Activated CD8-positive, alpha-beta memory T cell treated with anti-CD3 and anti-CD28 coated beads, Interleukin-2, amount 10 ng/mL, durations not matched to agents 7 days and 5 days (primary cell): ENCODE measurements at places on chromosomes 12 and 14.

DNA sequence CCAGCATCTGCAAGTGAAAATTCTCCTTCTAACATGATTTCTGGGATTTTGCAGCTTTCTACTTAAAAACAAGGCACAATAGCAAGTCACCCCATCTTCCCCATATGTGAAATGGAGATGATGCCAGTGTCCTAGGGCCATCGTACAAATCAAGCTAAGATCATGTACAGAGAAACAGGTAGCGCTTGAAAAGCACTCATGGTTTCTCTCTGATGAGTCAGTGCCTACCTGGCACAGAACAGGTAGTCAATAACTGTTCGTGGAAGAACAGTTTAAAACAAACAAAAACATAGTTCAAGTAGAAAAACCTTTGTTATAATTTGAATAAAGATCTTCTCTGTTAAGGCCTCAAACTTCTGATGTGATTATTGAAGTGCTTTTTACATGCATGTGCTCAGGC is 46.9 kb downstream of the RAD52 start:
- DNase-seq = no peak

DNA sequence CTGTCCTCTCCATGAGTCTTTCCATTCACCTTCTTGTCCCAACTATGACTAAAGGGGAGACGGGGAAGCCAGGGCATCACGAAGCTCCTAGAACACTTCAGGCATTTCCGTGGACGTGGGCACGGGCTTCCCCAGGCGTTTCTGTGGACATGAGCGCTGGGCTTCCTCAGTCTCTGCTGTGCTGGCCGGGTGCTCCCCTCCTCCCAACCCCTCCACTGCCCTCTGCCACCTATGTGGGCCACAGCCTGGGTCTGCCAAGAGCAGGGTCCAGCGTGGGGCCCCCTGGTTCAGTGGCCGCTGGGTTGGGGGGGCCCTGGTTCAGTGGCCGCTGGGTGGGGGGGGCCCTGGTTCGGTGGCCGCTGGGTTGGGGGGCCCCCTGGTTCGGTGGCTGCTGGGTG is 14.8 kb downstream of the HIP1R start:
- DNase-seq = no peak

DNA sequence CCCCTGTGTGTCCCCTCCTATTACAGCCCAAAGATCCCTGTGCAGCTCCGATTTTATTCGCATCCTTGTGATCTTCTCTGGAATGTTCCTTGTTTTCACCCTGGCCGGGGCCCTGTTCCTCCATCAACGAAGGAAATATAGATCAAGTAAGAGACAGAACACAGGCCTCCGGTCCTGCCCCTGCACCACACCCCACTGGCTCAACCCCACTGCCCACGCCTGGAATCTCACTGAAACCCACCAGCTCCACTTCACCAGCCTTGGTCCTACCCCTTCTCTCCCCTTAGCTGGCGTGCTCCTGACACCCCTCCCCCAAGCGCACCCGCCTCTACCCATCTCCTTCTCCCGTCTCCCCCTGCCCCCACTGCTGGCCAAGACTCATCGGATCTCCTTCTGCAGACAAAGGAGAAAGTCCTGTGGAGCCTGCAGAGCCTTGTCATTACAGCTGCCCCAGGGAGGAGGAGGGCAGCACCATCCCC is 934 bp upstream of the TAPBPL start:
- no peak for DNase-seq

DNA sequence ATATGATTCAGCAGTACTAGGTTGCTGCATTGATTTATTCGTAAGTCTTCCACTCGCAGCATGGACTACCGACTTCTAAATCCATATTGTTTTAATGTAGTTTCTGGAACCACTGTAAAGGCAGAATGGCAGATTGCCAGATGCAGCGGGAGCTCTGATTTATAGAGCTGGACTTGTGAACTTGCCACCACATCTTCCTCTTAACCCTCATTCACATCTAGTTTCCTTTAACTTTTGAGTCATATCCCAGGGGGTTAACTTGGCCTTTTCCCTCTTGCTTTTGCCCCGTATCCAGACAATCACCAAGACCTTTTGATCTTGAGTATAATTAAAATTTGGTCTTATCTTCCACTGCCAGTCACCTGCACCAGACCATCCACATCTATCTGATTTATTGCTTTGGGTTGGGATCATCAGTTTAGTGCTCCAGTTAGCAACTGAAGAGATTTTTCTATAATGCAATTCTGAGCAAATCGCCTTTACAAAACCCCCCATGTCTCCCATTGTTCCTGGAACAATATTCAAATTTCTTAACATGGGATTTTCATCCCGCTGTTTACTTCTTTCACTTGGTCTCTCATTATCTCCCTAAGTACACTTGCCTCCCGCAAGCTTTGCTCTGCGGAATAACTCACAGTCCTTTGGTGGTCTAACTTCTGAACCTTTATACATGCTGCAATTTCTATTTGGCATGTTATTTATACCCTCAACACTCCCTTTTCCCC is 130.5 kb downstream of the ACSS3 start:
- no peak for DNase-seq

DNA sequence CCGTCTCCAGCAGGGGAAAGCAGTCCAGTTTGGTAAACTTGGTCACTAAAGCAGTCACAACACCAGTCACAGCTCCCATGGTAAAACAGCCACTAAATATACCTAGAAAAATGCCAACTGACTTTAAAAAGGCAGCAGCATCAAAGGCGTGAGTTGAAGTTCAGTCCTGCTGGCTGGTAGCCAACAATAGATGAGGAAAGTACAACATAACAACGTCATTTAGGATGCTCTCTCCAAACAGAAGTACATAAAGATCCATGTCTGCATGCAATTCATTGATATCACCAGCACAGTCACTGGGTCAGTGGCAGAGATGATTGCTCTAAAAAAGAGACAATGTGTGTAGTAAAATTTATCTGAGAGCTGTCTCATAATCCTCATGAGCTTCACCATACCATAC is 59.3 kb upstream of the TMPO start:
- peak; percentile 3 for DNase-seq

GRCh38 chr12:124109760-124110159 is 136.7 kb downstream of the ZNF664 start:
- DNase-seq = peak; percentile 52

- DNase-seq = no peak
Measured at GRCh38 chr12:128133321-128134073, 133.5 kb upstream of the TMEM132C start.

GRCh38 chr14:55129428-55130195 is 560 bp downstream of the LGALS3 start:
- peak; percentile 77 for DNase-seq

GRCh38 chr12:75471902-75472890 is 8.4 kb upstream of the GLIPR1 start:
- no peak for DNase-seq

DNA sequence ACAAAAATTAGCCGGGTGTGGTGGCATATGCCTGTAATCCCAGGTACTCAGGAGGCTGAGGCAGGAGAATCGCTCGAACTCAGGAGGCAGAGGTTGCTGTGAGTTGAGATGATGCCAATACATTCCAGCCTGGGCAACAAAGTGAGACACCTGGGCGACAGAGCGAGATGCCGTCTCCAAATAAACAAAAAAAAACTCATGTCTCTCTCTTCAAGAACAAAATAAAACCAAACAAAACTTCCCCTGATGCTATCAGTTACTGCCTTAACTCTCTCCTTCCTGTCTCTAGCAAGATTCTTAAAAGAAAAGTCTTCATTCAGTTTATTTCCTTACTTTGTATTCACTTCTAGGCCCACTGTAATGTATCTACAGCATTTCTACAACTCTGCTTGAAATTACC is 20.8 kb downstream of the KLHL28 start:
- no peak for DNase-seq

DNA sequence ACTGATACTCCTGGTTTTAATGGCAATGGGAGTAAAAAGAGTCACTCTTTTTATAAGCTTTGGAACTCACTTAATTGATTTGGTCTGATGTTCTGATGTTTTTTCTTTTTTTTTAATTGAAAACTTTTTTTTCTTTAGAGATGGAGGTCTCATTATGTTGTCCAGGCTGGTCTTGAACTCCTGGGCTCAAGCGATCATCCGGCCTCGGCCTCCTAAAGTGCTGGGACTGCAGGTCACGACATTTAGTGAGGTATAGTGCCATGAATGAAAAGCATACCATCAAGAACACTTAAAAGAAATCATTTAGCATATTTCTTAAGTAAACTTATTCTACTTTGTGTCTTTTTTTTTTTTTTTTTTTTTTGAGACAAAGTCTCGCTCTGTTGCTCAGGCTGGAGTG is 12.7 kb upstream of the EID3 start:
- DNase-seq = no peak

DNA sequence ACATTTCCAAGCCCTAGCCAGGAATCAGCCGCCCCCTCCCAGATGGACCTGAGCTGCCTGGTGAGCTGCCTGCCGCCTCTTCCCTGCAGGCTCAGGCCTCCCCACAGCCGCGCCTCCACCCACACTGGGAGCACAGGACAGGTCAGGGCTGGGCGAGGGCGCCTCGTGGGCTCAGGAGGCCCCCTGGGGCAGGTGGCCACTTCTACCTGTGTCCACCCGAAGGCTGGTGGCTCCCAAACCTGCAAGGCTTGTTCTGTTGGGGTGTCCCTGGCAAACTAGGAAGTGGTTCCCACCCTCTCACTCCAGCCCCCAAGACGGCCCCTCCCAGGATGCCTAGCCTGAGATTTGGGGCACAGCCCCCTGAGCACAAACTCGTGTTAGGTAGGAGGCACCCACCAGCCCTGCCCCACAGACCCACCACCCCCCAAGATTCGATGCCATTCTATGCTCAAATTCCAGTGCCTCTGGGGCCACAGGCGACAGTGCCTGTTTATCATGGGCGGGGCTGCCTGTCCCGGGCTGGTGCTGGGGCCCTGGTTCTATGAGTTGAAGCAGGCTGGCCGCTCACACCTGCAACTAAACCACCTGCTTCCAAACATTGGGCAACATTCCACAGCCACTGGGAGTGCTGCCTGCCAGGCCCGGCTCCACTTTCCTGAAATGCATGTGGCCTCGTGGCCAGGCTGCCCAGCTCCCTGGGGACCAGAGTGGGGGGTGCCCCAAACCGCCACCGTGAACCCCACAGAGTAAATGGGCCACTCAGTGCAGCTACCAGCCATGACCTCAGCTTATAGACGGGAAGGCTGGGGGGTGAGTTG is 6.8 kb downstream of the MMP17 start:
- DNase-seq = no peak

DNA sequence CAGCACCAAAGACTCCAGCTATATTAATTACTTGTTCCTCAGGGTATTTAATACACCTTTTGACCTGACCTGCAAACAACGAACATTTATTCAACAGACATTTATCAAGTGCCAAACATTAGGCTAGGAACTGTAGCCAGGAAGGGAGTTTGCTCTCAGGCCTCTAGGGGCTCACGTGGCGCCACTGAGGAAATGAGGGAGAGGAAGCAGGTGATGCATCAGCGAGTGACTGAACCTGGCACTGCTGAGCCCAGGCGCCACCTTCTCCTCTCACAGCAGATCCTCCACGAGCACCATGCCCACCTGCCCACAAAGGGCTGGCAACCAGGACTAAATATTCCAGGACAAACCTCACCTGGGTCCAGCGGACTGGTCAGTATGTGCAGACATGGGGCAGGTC is 50.2 kb downstream of the SETD3 start:
- no peak for DNase-seq

DNA sequence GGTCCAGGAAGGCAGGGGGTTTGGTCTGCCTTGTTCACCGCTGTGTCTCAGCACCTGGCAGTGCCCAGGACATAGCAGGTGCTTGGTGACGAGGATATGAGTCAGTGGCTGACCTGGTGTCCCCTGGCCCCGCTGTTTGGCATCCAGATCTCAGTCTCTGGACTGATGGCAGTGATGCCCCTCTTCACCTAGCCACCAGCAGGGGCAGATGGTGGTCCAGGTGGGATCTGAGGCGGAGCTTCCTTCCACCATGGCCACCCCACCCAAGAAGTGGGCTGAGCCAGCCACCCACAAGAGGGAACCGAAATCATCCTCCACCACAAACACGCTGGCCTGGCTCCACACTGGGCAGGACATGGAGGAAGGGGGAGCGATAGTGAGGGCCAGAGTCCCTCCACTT is 16.1 kb upstream of the SH2B3 start:
- DNase-seq = no peak

DNA sequence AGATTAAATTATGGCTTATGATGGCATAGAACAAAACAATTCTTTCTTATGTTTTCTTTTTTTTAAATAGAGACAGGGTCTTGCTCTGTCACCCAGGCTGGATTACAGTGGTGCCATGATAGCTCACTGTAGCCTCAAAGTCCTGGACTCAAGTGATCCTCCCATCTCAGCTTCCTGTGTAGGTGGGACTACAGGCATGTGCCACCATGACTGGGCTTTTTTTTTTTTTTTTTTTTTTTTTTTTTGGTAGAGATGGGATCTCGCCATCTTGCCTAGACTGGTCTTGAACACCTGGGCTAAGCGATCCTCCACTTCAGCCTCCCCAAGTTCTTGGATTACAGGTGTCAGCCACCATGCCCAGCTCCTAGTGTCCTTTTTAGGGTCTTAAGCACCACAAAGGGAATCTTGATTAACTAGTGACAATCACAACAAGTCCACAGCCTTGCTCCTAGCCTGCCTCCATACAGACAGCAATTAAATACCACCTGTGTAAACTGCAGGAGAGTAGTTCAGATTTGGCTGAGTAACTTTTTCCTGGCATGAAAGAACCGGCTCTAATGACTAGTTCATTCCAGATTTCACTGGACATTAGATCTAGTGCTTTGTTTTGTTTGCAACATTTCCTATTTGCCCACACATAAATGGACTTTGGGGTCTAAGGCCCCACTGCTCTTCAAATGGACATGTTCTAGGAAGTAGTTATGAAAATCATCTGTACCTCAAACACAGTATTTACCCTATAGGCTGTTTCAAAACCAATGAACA is 61.6 kb downstream of the SH2B3 start:
- DNase-seq = no peak

GRCh38 chr14:102941419-102942011 is 19.1 kb downstream of the AMN start:
- no peak for DNase-seq

DNA sequence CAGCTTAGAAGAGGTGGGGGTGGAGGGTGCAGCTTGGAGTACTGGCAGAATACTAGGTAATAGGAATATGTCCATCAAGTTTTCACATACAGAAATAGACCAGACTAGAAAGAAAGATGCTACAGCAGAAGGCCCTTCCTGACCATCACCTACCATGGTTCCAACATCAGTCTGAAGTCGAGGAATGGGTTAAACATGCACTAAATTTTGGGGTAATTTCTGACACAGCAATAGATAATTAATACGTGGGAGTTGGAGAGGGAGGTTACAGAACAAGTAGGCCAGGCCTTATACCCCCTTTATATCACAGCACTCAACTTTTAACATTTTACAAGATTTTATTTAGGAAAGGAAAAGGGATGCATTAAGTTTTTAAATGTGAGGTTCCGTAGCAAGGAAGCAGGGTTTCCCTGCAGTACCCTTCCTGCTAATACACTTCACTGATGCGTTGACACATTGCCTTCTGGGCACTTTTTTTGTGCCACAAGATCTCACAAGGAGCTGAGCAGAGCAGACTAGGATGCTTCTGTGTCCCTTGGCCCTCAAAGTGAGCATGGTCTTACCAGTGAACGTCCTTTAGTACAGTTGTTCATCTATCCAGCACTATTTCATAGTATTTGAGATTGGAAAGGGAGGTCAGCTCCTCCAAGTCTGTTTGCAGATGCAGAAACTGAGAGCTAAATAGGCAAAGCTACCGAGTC is 50.8 kb downstream of the EID3 start:
- DNase-seq = peak; percentile 18
